Sigmoid colon (tissue), 7 donors: ENCODE measurements at places on chromosomes 11 and 22. TPM values are rescaled to one million over a fixed set of nuclear protein-coding genes. Genes with fewer than 3 reads are reported as not detected.

The SDHD gene
- 160 TPM for polyA plus RNA-seq

The OTOG gene
- polyA plus RNA-seq, result not detected

The BACE1 gene
- polyA plus RNA-seq, result 3.6 TPM

The MAPK8IP1 gene
- 4.2 TPM for polyA plus RNA-seq

The CHADL gene
- 0.46 TPM for polyA plus RNA-seq

The CD44 gene
- polyA plus RNA-seq, result 28.4 TPM

The GTSE1 gene
- 1.6 TPM for polyA plus RNA-seq

The KRTAP5-9 gene
- not detected for polyA plus RNA-seq

The HSPB2 gene
- polyA plus RNA-seq, result 3.6 TPM

The ADAMTS15 gene
- polyA plus RNA-seq, result 0.60 TPM

- DNase-seq, result no peak
- H3K27me3 ChIP-seq, result no peaks in the 10 kb centered on the region
- H3K36me3 ChIP-seq, result no peaks in the 10 kb centered on the region
- H3K4me3 ChIP-seq, result no peak overlapping the region
- no peak overlapping the region for H3K27ac ChIP-seq
These were observed 4.0 kb downstream of the KCNJ1 start for GRCh38 chr11:128862908-128863660.

GRCh38 chr22:44671742-44672141, 30.3 kb upstream of the PRR5 start:
- H3K4me1 ChIP-seq, result peaks cover 9% of the 10 kb centered on the region
- no peak for DNase-seq
- H3K27ac ChIP-seq, result no peak overlapping the region
- peaks cover 14% of the 10 kb centered on the region for H3K27me3 ChIP-seq
- no peaks in the 10 kb centered on the region for H3K36me3 ChIP-seq

- peaks cover 7% of the 10 kb centered on the region for H3K4me1 ChIP-seq
- no peaks in the 10 kb centered on the region for H3K27me3 ChIP-seq
- H3K4me3 ChIP-seq, result no peak overlapping the region
- H3K27ac ChIP-seq, result no peak overlapping the region
These were observed 72.9 kb downstream of the CTTN start for GRCh38 chr11:70471254-70471653.

GRCh38 chr11:117523680-117524079, 196.0 kb downstream of the CEP164 start:
- no peak overlapping the region for H3K4me3 ChIP-seq
- H3K36me3 ChIP-seq, result no peaks in the 10 kb centered on the region
- no peak overlapping the region for H3K27ac ChIP-seq
- H3K27me3 ChIP-seq, result no peaks in the 10 kb centered on the region
- no peaks in the 10 kb centered on the region for H3K4me1 ChIP-seq

- DNase-seq, result no peak
- H3K4me3 ChIP-seq, result no peak overlapping the region
- H3K4me1 ChIP-seq, result no peaks in the 10 kb centered on the region
- no peak overlapping the region for H3K27ac ChIP-seq
These were observed 62.4 kb upstream of the BMAL1 start for GRCh38 chr11:13215149-13215548.

DNA sequence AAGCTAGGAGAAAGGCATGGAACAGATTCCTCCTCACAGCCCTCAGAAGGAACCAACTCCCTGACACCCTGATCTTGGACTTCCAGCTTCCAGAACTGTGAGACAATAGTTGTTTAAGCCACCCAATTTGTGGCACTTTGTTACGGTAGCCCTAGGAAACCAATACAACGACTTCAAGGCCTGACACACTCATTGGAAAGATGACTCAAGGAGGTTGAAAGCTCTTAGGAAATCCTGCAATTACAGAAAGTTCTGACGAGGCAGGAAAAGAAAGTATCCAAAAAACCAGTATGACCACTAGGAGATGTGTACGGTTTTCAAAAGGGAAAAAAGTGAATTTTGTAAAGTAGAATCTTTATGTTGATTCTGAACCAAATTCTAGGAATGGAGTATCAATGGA, 161.4 kb downstream of the SWAP70 start:
- no peaks in the 10 kb centered on the region for H3K27me3 ChIP-seq
- no peaks in the 10 kb centered on the region for H3K36me3 ChIP-seq
- no peaks in the 10 kb centered on the region for H3K4me1 ChIP-seq
- no peak overlapping the region for H3K4me3 ChIP-seq

- H3K27ac ChIP-seq, result no peak overlapping the region
- H3K36me3 ChIP-seq, result no peaks in the 10 kb centered on the region
- H3K4me3 ChIP-seq, result no peak overlapping the region
- DNase-seq, result no peak
- H3K27me3 ChIP-seq, result no peaks in the 10 kb centered on the region
These were observed 60.4 kb downstream of the BCL2L13 start for GRCh38 chr22:17698948-17699347.

DNA sequence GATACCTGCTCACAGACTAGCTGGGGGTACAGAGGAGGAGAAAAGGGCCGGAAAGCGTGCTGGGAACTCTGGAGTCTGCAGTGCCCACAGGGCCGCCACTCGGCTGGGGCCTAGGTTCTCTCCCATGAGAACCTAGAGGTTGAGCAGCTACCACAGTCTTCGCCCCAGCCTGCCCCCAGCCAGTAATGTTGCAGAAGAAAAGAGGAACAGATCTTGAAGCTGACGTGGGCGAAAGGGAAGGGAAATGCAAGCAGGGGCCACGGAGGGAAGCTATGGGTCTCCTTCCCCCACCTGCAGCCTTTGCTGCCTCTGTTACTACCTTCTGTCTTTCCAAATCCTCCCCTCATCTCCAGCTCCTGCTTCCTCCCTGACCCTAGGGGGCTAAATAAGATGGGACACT, 28.8 kb upstream of the P2RY2 start:
- peaks cover 9% of the 10 kb centered on the region for H3K4me1 ChIP-seq
- H3K36me3 ChIP-seq, result no peaks in the 10 kb centered on the region
- no peaks in the 10 kb centered on the region for H3K27me3 ChIP-seq

- no peaks in the 10 kb centered on the region for H3K4me1 ChIP-seq
- H3K27me3 ChIP-seq, result no peaks in the 10 kb centered on the region
- H3K36me3 ChIP-seq, result no peaks in the 10 kb centered on the region
- peak within 1 kb of the TSS; percentile 67 for H3K4me3 ChIP-seq
These were observed at the start of gene MTFP1 for GRCh38 chr22:30425616-30426387. Gene MTFP1 (plus strand): TSS chr22:30425768. CDS start chr22:30425880, 112 bp downstream.

- no peaks in the 10 kb centered on the region for H3K27me3 ChIP-seq
- H3K4me1 ChIP-seq, result no peaks in the 10 kb centered on the region
- no peak for DNase-seq
- no peak overlapping the region for H3K4me3 ChIP-seq
These were observed 34.9 kb downstream of the OR10A6 start for GRCh38 chr11:7896009-7896785.

DNA sequence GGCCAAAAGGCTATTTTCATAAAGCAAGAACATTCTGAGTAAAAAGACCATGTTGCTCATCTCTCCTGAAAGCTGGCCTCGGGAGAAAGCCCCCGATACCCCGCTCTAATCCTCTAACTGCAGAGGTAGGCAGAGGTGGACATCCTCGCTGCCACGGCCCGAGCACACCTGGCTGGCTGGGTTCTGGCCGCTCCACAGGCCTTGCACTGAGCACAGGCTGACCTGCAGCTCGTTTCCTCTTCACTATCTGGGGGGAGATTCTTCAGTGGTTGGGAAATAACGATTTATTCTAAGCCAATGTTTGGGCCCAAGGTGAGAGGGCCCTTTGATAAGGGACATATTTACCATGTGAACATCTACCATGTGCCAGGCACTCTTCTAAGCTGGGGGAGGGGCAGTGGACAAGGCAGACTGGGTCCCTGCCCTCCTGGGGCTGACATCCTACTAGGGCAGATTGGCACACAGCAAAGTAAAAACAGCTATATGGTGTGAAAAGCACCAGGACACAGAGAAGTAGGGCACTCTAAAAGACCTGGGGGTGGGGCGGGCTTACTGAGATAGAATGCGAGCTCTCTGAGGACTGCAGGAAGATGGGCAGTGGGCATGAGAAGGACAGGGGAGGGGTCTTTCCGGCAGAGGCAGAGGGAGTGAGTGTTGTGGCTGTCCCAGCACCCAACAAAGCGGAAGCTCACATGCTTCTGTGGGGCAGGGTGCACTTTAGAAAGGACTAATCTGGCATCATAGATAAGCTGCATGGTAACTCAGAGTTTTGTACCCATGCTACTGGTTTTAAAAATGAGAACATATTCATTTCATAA, 65.5 kb upstream of the ARFGAP3 start:
- H3K27ac ChIP-seq, result peak overlapping the region; percentile 74
- no peak overlapping the region for H3K4me3 ChIP-seq
- H3K4me1 ChIP-seq, result peaks cover 78% of the 10 kb centered on the region

DNA sequence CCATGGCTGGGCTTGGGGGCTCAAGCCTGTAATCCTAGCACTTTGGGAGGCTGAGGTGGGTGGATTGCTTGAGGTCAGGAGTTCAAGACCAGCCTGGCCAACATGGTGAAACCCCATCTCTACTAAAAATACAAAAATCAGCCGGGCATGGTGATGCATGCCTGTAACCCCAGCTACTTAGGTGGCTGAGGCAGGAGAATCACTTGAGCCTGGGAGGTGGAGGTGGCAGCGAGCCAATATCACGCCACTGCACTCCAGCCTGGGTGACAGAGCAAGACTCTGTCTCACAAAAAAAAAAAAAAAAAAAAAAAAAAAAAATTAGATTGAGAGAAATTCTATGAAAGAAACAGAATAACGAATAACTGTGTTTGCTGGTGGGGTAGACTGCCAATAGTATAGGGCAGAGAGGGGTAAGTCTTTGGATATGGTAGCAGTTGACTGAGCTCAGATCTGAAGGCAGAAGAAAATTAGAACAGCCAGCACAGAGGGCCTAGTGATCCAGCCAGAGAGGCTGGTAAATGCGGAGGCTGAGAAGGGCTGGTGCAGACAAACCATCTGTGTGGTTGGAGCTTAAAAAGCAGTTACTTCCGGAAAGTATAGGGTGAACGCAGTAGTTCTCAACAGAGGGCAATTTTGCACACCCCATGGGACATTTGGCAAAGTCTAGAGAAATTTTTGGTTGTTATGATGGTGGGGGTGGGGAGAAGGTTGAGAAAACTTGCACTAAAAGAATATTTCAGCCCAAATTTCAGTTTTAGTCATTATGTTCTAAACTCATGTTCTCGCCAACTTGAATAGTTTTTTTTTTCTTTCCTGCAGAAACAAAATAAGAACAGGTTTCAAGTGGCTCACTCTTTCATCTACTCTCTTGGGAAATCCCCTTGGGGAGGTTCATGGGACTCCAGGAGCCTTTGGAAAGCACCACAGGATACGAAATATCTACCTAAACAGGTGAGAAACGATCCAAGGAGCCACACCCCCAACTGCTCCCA, 1.6 kb upstream of the HORMAD2 start:
- H3K27ac ChIP-seq, result no peak overlapping the region
- no peaks in the 10 kb centered on the region for H3K4me1 ChIP-seq
- no peak overlapping the region for H3K4me3 ChIP-seq
- DNase-seq, result no peak

DNA sequence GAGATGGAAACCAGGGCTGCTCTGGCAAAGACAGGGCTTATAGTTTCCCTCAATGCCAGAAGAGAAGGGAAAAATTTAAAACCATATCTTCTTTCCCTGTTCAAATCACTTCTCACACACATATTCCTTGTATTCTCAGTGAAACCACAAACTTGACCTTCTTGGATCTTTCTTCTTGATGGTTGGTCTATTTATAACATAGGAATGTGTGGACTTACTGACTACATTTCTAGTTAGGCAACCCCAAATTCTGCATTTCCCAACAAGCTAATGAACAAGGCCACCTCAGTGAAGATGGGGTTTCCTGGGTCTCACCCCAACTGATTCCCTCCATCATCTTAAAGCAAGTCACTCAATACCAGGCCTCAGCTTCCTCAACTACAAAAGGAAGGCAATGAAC, 3.8 kb upstream of the QSER1 start:
- no peak overlapping the region for H3K4me3 ChIP-seq
- H3K36me3 ChIP-seq, result no peaks in the 10 kb centered on the region
- H3K4me1 ChIP-seq, result peaks cover 8% of the 10 kb centered on the region
- no peaks in the 10 kb centered on the region for H3K27me3 ChIP-seq

DNA sequence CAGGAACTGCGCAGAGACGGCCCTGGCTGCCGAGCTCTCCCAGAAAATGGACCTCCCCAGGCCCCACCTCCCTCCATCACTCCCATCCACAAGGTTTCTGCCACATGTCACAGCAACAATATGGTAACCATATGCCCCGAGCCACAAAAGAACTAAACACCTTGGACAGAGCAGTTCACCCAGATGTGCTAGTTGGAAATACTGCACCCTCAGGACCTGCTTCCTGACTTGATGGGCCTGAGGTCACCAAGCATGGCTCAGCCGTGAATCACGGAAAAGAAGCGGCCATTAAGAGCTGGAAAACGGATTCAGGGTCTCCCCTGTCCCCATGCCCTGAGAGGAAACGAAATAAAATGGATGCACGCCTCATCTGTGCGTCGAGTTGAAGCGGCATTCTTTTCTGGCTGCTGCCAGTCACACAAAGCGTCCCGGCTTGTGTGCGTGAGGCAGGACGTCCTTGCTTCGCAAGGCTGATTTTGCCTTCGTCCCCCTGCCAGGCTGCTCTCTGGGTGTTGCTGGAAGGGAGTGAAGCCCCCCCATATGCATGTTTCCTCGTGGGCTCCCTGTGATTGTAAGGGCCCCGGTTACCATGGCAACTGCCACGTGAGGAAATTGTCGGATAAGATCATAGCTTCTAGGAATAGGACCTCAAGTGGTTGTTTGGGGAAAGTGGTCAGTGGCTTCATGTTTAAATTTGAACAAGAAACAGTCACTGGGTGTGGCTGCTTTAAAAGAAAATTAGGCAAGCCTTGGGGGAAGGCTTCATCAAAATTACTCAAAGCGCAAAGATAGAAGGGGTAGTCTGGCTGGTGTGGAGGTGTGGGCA, 51.7 kb downstream of the FLI1 start:
- no peak overlapping the region for H3K27ac ChIP-seq
- peaks cover 21% of the 10 kb centered on the region for H3K4me1 ChIP-seq
- no peaks in the 10 kb centered on the region for H3K36me3 ChIP-seq
- no peak overlapping the region for H3K4me3 ChIP-seq

GRCh38 chr11:119634301-119634700, 94.7 kb downstream of the NECTIN1 start:
- H3K4me3 ChIP-seq, result no peak overlapping the region
- H3K27me3 ChIP-seq, result peaks cover 4% of the 10 kb centered on the region
- H3K36me3 ChIP-seq, result no peaks in the 10 kb centered on the region
- H3K27ac ChIP-seq, result no peak overlapping the region

GRCh38 chr11:125950178-125950490, 4.3 kb downstream of the VSIG10L2 start:
- no peaks in the 10 kb centered on the region for H3K36me3 ChIP-seq
- DNase-seq, result no peak
- H3K4me3 ChIP-seq, result no peak overlapping the region
- no peak overlapping the region for H3K27ac ChIP-seq
- peaks cover 31% of the 10 kb centered on the region for H3K4me1 ChIP-seq
- no peaks in the 10 kb centered on the region for H3K27me3 ChIP-seq

- no peak for DNase-seq
- H3K4me3 ChIP-seq, result no peak overlapping the region
These were observed 14.5 kb downstream of the FEZ1 start for GRCh38 chr11:125481531-125481930.

DNA sequence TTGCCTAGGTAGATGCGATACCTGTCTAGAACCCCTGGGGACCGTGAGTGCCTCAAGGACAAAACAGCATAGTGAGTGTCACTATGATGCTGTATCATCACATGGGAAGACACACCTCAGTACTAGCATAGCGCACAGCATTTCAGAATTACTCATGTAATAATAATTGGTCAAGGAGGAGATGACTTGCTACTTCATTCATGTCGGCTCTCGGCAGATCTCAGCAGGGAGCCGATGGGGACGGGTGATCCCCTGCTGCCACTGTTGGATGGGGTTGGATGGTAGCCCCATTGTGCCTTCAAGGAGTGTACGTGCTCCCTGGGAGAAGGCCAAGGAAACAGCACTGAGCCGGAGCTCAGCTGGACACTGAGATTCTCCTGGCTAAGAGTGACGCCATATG, 186.9 kb downstream of the EFCAB6 start:
- no peak overlapping the region for H3K27ac ChIP-seq
- H3K36me3 ChIP-seq, result no peaks in the 10 kb centered on the region
- H3K4me1 ChIP-seq, result no peaks in the 10 kb centered on the region
- no peak for DNase-seq
